GDM1 (cell line): ENCODE measurements at places on chromosomes 12 and 14.

DNA sequence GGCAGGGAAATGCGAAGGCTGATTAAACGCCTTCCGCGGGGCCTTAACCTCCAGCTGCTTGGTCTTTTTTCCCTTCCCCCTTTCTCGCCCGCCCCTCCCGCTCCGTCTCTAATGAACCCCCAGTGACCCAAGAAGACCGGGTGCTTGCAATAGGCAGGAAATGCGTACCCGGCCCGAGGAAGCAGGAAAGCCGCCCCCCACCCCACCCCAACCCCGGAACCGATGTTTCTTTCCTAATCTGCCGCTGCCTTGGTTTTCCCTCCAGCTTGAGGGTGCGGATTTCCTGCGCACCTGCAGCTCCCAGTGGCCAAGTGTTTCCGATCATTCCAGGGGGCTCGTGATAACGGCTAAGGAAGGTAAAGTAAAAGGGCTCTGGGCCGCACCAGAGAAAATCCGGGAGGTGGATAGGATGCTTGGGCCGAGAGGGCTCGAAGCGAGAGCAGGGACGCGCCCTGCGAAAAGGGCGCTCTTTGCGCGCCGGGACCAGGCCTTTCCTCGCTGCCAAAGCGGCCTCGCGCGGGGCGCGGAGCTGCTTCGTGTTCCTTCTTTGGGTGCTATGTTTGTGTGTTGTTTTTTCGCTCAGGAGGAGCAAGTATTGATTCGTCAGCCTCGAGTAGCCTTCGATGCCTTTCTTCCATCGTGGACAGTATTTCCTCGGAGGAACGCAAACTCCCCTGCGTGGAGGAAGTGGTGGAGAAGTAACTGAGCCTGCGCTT lies 983 bp downstream of the MYF6 start:
- DNase-seq, result no peak

DNA sequence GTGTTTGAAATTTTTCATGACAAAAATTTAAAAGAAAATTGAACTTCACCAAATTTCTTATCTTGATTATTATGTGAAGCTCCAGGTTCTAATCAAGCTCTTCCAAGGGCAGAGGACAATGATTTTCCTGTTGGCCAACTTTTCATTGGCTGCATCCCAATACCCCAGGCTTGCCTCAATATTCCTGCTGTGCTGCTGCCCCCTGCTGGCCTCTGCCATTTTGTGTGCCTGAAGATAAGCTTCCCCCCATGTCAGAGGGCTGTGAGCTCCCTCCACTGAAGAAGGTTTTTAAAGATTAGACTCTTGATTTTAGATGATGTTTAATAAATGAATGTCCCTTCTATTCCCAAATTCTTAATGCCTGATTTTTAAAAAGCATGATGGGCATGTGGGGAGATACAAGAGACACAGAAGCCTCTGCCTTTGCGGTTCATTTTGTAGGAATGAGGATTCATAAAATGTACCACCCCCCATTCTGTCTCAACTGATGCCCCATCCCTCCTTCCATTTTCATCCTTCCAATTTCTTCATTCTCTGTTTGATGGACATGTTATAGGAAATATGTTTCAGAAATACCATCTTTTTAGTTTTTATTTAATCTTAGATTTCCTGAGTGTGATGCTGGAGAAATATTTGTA lies 76.7 kb upstream of the RGS6 start:
- DNase-seq, result peak; percentile 16

DNA sequence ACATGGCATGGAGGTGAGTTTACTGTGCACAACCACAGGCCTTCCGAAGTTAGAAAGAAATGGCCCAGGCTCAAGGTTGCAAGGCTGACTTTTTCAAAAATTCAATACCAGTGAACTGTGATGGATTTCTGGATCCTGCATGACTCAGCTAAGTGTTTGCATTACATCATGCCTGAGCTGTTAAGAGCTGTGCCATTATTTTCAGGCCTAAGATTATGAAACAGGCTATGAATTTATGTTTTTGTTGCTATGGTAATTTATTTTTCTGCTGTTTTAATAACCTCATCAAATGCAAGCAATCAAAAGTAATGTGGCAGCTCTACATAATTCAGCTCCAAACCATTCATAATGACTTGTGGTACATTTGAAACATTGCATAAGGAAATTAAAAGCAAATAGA lies 457.7 kb upstream of the TMEM132C start:
- no peak for DNase-seq

DNA sequence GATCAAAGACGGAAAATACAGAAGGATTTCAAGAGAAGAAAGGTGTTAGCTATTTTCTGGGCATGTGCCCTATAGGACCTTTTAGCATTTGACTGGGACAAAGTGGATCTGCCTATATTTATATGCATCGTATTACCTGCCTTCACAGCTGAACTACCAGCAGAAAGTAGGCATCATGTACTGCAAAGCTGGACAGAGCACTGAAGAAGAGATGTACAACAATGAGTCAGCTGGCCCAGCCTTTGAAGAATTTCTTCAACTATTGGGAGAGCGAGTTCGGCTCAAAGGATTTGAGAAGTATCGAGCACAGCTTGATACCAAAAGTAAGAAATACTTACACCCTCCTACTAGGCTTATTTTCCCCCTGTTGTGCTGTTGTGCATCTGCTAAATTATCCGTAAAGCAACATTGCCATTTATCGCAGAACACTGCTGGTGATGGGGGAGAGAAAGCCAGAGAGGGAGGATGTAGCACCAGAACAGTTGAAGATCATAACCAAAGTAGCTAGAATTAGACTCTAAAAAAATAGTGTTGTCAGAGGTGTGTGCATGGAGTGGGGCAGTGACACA lies 282.0 kb upstream of the RGS6 start:
- DNase-seq, result no peak
